ENCODE measurements at places on chromosomes 4 and X. TPM values are rescaled to one million over a fixed set of nuclear protein-coding genes. Genes with fewer than 3 reads are reported as not detected.

DNA sequence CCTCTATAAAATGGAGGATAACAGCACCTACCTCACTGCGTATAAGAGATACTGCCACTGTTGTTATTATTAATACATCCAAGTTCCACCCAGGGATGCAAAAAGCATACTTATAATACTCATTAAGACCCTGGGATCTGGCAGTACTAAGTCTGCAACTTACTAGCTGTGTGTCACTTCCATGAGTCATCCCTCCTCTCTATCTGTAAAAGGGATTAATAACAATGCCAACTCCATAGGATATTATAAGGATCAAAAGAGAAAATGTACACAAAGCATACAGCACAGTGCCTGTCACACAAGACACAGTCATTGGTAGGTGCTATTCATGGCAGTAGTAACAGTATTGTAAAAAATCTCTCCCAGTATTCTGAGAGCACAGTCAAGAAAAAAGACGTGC is 216.7 kb downstream of the HS6ST2 start:
- DNase-seq = no peak
- no peaks in the 10 kb centered on the region for H3K27me3 ChIP-seq
- no peaks in the 10 kb centered on the region for H3K36me3 ChIP-seq
- H3K4me3 ChIP-seq = no peak overlapping the region
- H3K4me1 ChIP-seq = no peaks in the 10 kb centered on the region

The EDA gene
- 6.1 TPM for total RNA-seq

- H3K27me3 ChIP-seq = no peaks in the 10 kb centered on the region
- H3K27ac ChIP-seq = no peak overlapping the region
- no peak for DNase-seq
- H3K4me1 ChIP-seq = no peaks in the 10 kb centered on the region
These were observed 16.6 kb downstream of the SMPX start for GRCh38 chrX:21741364-21741763.

DNA sequence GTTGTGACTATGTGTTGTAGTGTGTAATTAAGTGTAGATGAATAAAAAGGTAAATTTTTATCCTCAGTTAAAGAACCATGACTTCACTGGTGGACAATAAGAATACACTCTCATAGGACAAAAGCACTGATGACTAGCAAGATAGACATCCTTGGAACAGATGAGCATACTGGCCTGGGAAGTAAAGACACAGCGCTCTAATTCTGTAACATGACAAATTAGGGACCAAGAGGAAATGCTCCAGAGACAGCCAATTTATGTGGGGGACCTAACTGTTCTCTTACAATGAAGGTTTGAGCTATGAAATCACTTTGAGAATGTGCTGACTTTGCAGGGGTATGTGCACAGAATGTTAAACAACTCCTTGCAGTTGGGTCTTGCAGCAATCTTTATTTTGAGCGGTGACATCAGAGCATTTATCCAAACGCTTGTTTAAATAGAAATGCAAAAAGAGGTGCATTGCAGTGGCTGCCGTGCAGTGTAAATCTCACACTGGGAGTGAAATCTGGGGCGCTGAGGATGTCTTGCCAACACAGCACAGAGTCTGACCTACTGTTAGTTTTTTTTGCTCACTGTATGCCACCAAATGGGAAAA is 109.3 kb downstream of the MAGEC2 start:
- no peaks in the 10 kb centered on the region for H3K36me3 ChIP-seq
- H3K27me3 ChIP-seq = no peaks in the 10 kb centered on the region
- H3K4me1 ChIP-seq = no peaks in the 10 kb centered on the region
- no peak overlapping the region for H3K4me3 ChIP-seq
- DNase-seq = no peak

DNA sequence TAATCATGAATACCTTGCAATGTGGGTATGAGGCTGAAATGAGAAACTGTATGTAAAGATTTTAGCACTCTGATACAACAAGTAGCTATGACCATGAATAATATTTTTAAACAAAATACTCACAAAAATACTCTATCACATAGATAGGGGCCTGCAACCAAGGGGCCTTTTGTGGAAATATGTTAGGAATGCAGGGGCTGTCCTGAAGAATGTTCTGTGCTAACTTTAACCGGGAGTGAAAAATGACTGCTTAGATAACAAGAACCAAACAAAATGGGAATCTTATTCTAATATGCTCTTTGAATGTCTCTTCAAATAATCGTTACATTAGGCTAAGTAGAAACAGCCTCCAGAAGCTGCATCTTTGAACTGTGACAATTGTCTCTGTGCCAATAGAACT is 37.9 kb upstream of the GYPA start:
- H3K27ac ChIP-seq = no peak overlapping the region
- H3K36me3 ChIP-seq = no peaks in the 10 kb centered on the region
- no peaks in the 10 kb centered on the region for H3K27me3 ChIP-seq

GRCh38 chr4:26206339-26206738 is 114.5 kb upstream of the RBPJ start:
- H3K27ac ChIP-seq = peak overlapping the region; percentile 58
- H3K4me3 ChIP-seq = no peak overlapping the region
- no peaks in the 10 kb centered on the region for H3K36me3 ChIP-seq
- no peak for DNase-seq
- peaks cover 26% of the 10 kb centered on the region for H3K4me1 ChIP-seq

The ARX gene
- total RNA-seq = not detected

The TIGD2 gene
- 4.4 TPM for total RNA-seq

DNA sequence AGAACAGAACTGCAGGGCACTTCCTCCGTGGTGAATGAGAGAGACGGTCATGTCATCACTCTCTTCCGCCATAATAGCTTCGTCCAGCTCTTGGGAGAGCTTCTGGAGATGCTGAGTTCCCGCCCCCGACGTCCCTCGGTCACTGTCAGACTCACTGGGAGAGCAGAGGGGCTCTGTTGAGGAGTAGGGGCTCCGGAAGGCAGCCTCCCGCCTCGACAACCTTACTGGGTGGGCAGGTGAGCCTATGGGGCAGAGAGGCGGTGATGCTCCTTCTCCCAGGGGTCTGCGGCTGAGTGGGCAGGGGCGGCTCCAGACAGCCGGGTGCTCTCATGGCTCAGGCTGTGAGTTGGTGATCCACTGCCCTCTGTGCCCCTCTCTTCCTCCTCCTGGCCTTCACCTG is 25.8 kb upstream of the ARHGEF38 start:
- H3K4me3 ChIP-seq = no peak overlapping the region
- no peak overlapping the region for H3K27ac ChIP-seq
- no peak for DNase-seq
- H3K27me3 ChIP-seq = no peaks in the 10 kb centered on the region
- H3K4me1 ChIP-seq = no peaks in the 10 kb centered on the region
- no peaks in the 10 kb centered on the region for H3K36me3 ChIP-seq

DNA sequence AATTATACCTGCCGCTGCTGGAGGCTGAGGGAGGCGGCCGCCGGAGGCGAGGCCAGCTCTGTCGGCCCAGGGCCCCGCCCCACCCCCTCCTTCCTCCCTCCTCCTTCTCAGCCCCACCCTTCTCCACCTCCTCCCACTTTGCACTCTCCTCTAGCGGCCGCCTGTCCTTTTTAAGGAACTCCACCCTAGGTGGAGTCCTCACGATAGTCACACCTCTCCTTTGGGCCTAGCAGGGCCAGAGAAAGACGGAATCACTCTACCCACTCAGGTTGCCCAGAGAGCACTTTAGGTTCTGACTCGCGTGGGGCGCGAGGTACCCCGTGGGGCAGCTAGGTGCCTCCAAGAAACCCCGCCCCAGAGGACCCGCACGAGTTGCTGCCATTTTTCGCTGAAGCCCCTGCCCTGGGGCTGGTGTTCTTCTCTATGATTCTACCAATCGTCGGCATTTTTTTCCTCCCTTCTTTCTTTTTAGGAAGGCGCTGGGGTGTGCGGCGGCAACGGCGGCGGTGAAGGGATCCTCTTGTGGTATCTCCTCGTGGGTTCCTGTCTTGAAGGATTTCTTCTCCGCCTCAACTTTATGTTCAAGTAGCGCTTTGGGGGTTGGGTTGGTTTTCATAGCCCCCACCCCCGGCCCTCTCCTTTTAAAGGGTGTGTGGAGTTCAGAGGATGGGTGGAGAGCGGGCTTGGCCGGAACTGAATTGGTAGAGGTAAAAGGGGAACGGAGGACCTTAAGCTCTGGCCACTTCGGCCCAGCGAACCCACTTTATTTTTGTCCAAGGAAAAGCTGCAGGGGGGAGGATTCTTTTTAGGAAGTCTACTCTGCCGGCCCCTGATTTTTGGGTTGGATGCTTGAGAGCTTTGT is at the start of gene KLF8:
Gene KLF8 (plus strand): TSS at position 136 of the 862 bp plus-strand sequence. CDS start 979 bp downstream, outside the sequence.
- H3K4me3 ChIP-seq = peak within 1 kb of the TSS; percentile 50
- H3K4me1 ChIP-seq = peaks cover 31% of the 10 kb centered on the region
- H3K27me3 ChIP-seq = no peaks in the 10 kb centered on the region
- no peak for DNase-seq
- peak within 1 kb of the TSS; percentile 85 for H3K27ac ChIP-seq

- no peaks in the 10 kb centered on the region for H3K36me3 ChIP-seq
- H3K4me3 ChIP-seq = no peak overlapping the region
- peaks cover 7% of the 10 kb centered on the region for H3K4me1 ChIP-seq
- no peaks in the 10 kb centered on the region for H3K27me3 ChIP-seq
These were observed 15.7 kb downstream of the FHL1 start for GRCh38 chrX:136162827-136163570.

- H3K36me3 ChIP-seq = no peaks in the 10 kb centered on the region
- H3K27ac ChIP-seq = no peak overlapping the region
- H3K4me3 ChIP-seq = no peak overlapping the region
- no peaks in the 10 kb centered on the region for H3K4me1 ChIP-seq
These were observed 312.2 kb downstream of the GALNTL6 start for GRCh38 chr4:172125443-172125842.

The VCX3A gene
- not detected for total RNA-seq

GRCh38 chr4:107572281-107572680 is 147.8 kb downstream of the PAPSS1 start:
- no peaks in the 10 kb centered on the region for H3K36me3 ChIP-seq
- no peaks in the 10 kb centered on the region for H3K4me1 ChIP-seq
- no peak overlapping the region for H3K27ac ChIP-seq
- no peak overlapping the region for H3K4me3 ChIP-seq
- DNase-seq = no peak
- no peaks in the 10 kb centered on the region for H3K27me3 ChIP-seq

- no peaks in the 10 kb centered on the region for H3K27me3 ChIP-seq
- no peaks in the 10 kb centered on the region for H3K4me1 ChIP-seq
- DNase-seq = no peak
- H3K27ac ChIP-seq = no peak overlapping the region
- no peaks in the 10 kb centered on the region for H3K36me3 ChIP-seq
These were observed 69.0 kb downstream of the SLC16A2 start for GRCh38 chrX:74490247-74490646.

- no peaks in the 10 kb centered on the region for H3K4me1 ChIP-seq
- DNase-seq = no peak
- H3K27ac ChIP-seq = peak overlapping the region; percentile 30
- H3K4me3 ChIP-seq = no peak overlapping the region
- H3K27me3 ChIP-seq = no peaks in the 10 kb centered on the region
- no peaks in the 10 kb centered on the region for H3K36me3 ChIP-seq
These were observed 3.0 kb downstream of the ANK2 start for GRCh38 chr4:113052379-113052951.

GRCh38 chr4:56892691-56893090 is 15.0 kb upstream of the REST start:
- no peak overlapping the region for H3K4me3 ChIP-seq
- no peaks in the 10 kb centered on the region for H3K36me3 ChIP-seq
- no peaks in the 10 kb centered on the region for H3K4me1 ChIP-seq
- no peak for DNase-seq

- H3K36me3 ChIP-seq = no peaks in the 10 kb centered on the region
- DNase-seq = no peak
- H3K4me3 ChIP-seq = no peak overlapping the region
- H3K27me3 ChIP-seq = no peaks in the 10 kb centered on the region
These were observed 81.7 kb upstream of the GIMD1 start for GRCh38 chr4:106450249-106450648.

The CSN3 gene
- not detected for total RNA-seq

The MUC7 gene
- not detected for total RNA-seq

GRCh38 chrX:9352694-9353411 is 112.0 kb upstream of the TBL1X start:
- H3K36me3 ChIP-seq = no peaks in the 10 kb centered on the region
- DNase-seq = no peak

GRCh38 chr4:56692576-56692975 is 11.5 kb upstream of the HOPX start:
- H3K36me3 ChIP-seq = no peaks in the 10 kb centered on the region
- no peak overlapping the region for H3K27ac ChIP-seq
- no peak for DNase-seq

DNA sequence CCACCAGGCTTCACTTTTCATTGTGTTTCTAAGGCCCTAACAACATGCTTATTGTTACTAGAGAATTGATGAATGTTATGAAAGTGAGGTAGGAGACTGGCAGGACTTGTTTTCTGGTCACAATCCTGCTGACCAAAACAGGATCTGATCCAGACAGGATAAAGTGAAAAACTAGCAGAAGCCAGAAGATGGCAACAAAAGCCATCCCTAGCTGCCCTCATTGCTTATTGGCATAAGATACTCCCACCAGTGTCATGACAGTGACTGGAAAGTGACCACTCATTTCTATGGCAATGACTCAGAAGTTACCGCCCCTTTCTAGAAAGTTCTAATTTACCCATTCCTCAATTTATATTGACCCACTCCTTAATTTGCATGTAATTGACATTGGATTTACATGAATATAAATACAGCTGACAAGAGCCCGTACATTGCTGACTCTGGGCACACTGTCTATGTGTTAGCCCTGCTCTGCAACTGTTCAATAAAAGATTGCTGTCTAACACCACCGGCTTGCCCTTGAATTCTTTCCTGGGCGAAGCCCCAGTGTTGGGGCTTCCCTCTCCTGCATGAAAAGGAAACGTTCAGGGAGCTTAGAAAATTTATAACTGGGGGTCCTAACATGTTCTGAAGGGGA is 30.0 kb upstream of the FGG start:
- DNase-seq = no peak
- H3K27ac ChIP-seq = no peak overlapping the region
- no peaks in the 10 kb centered on the region for H3K4me1 ChIP-seq

The RHOXF2B gene
- not detected for total RNA-seq

The WFS1 gene
- 91.8 TPM for total RNA-seq

GRCh38 chrX:108945883-108946523 is 209.6 kb upstream of the IRS4 start:
- H3K4me1 ChIP-seq = no peaks in the 10 kb centered on the region
- H3K4me3 ChIP-seq = no peak overlapping the region
- no peak overlapping the region for H3K27ac ChIP-seq
- H3K36me3 ChIP-seq = no peaks in the 10 kb centered on the region

- DNase-seq = no peak
- H3K27me3 ChIP-seq = no peaks in the 10 kb centered on the region
- no peak overlapping the region for H3K4me3 ChIP-seq
- H3K36me3 ChIP-seq = no peaks in the 10 kb centered on the region
These were observed 62.3 kb upstream of the LNX1 start for GRCh38 chr4:53653484-53654053.

The CD38 gene
- total RNA-seq = 1.2 TPM
